ENCODE measurements at places on chromosomes 1 and 21.

GRCh38 chr1:80776266-80776665 is 1024.5 kb upstream of the ADGRL2 start:
- no peak for DNase-seq

GRCh38 chr1:220726634-220727033 is 21.5 kb upstream of the MTARC2 start:
- DNase-seq = peak; percentile 27

- DNase-seq = no peak
These were observed 239.7 kb upstream of the PLD5 start for GRCh38 chr1:242764161-242764560.

- DNase-seq = no peak
These were observed 139.6 kb downstream of the BRINP2 start for GRCh38 chr1:177310326-177310725.

GRCh38 chr1:201265756-201266155 is 17.6 kb upstream of the PKP1 start:
- peak; percentile 71 for DNase-seq

GRCh38 chr1:152328801-152329391 is 3.9 kb upstream of the FLG start:
- DNase-seq = no peak

Data from trophoblast cell (in vitro differentiated cells and primary cell).